ENCODE measurements at places on chromosomes 3 and 15. TPM values are rescaled to one million over a fixed set of nuclear protein-coding genes. Genes with fewer than 3 reads are reported as not detected.

DNA sequence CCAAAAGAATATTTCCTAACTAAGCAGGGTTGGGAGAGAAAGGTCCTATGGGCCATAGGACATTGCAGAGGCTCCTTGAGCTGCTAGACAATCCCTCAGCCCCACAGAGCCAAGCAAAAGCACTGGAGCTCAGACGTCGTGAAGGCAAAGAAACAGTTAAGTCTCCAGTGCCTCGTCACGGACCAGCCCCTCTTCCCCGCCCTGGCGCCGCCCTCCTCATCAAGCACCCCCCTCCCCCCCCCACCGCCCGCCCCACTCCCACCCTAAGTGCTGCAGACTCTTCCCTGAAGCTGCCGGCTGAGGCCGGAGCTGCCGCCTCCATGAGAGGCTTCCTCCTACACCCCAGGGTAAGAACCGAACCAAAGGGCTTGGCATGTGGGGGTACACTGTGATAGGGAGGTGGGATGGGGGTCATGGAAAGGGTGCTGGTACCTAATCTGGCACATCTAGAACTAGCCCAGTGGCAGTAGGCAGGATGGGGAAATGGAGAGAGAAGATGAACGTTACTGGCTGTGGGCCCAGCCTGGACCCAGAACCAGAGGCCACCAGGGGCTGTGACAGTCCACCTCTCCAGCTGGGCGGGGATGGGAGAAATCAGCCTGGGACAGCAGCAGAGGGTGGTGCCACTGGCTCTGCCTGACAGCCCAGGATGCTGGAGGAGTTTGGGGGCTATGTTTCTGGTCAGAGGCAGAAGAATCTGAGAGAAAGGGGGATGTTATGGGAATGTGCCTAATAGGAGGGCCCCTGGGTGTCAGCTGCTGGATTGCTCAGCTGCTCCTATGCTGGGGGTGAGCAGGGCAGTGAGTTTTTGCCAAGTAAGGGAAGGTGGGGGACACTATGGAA is at the start of gene MAP1A:
MAP1A (plus strand) TSS at position 255 of the 843 bp plus-strand sequence. CDS start 3,866 bp downstream, outside the sequence.
- peaks cover 38% of the 10 kb centered on the region for H3K4me1 ChIP-seq
- no peak for DNase-seq
- peak within 1 kb of the TSS; percentile 18 for H3K27ac ChIP-seq
- H3K36me3 ChIP-seq: peaks cover 14% of the 10 kb centered on the region
- peak within 1 kb of the TSS; percentile 52 for H3K4me3 ChIP-seq

GRCh38 chr3:46933261-46933660 is 43.3 kb downstream of the CCDC12 start:
- peak overlapping the region; percentile 87 for H3K27ac ChIP-seq
- peaks cover 12% of the 10 kb centered on the region for H3K36me3 ChIP-seq
- H3K4me3 ChIP-seq: no peak overlapping the region
- H3K27me3 ChIP-seq: no peaks in the 10 kb centered on the region

GRCh38 chr3:32501783-32502117 is 902 bp downstream of the CMTM6 start:
- no peak for DNase-seq
- peak overlapping the region; percentile 98 for H3K27ac ChIP-seq
- no peaks in the 10 kb centered on the region for H3K27me3 ChIP-seq
- H3K4me3 ChIP-seq: peak overlapping the region; percentile 98
- H3K4me1 ChIP-seq: peaks cover 17% of the 10 kb centered on the region
- H3K36me3 ChIP-seq: no peaks in the 10 kb centered on the region

DNA sequence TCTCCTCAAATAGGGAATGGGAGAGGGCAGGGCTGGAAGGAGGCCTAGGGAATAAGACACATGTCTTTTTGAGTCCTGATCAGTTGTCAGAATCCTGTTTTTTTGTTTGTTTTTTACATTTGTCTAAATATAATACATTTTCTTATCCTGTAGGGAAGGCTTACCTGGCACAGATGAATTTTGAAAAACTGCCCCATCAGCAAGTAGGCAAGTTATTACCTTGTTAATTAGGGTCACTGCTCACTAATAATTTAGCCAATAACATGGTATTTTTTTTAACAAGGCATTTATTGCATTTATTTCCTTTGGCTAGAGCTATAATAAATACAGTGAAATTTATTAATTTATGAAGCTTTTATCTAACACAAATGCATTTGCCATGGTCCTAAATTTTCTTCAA is 423.2 kb upstream of the ONECUT1 start:
- DNase-seq: no peak
- H3K27me3 ChIP-seq: no peaks in the 10 kb centered on the region
- no peak overlapping the region for H3K27ac ChIP-seq

DNA sequence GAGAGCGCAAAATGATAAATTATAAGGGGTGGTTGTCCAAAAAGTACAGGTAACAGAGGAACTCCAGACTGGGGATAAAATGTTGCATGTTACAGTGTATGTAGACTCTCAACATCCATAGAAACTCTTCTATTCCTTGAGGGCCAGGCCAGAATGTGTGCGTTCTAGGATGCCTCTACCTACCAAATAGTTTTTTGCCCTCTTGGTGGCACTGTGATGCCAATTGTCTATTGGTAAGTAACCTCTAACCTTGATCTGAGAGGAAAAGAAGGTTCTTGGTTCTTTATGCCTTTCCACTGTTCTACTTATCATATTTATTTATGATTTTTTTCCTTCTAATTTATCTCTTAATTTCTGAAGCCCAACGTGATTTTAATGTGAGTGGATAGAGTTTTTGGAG is 424.6 kb downstream of the GRM7 start:
- H3K36me3 ChIP-seq: no peaks in the 10 kb centered on the region
- no peak overlapping the region for H3K27ac ChIP-seq
- H3K4me3 ChIP-seq: no peak overlapping the region
- no peaks in the 10 kb centered on the region for H3K27me3 ChIP-seq

DNA sequence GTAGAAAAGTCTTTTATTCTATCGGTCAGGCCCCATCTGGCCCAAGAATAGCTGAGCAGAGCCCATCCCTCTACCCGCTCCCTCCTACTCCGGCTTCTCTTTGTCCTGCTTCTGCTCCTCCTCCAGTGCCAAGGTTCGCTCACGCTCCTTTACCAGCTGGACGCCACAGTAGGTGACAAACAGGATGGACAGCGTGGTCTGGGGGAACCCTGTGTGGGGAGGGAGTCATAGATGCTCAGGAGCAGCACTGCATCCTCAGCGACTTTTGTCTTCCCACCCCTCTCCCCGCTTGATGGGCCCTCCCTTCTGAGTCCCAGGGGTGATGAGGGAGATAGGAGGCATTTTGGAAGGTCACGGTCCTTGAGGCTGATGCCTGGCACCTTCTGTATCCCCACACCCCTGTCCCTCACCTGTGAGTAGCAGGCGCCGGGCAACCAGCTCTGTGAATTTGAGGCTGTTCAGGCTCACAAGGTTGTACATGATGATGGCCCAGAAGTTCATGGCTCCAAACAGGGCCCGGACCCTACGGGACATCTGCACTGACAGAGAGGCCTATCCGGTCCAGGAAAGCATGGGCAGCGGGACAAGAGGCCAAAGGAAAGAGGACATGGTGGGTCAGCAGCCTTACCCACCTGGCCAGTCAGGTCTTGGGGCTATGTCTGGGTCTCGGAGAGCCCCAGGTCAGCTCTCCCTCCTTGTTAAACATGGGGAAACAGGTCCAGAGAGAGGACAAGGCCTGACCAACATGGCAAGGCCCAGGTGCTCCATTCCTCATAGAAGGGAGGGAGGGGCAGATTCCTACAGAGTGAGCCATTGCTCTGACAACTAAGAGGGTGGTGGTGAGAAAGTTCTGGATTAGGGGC is 7.6 kb downstream of the KLHL40 start:
- DNase-seq: no peak
- H3K4me1 ChIP-seq: no peaks in the 10 kb centered on the region
- no peak overlapping the region for H3K27ac ChIP-seq
- H3K4me3 ChIP-seq: no peak overlapping the region
- H3K36me3 ChIP-seq: no peaks in the 10 kb centered on the region

DNA sequence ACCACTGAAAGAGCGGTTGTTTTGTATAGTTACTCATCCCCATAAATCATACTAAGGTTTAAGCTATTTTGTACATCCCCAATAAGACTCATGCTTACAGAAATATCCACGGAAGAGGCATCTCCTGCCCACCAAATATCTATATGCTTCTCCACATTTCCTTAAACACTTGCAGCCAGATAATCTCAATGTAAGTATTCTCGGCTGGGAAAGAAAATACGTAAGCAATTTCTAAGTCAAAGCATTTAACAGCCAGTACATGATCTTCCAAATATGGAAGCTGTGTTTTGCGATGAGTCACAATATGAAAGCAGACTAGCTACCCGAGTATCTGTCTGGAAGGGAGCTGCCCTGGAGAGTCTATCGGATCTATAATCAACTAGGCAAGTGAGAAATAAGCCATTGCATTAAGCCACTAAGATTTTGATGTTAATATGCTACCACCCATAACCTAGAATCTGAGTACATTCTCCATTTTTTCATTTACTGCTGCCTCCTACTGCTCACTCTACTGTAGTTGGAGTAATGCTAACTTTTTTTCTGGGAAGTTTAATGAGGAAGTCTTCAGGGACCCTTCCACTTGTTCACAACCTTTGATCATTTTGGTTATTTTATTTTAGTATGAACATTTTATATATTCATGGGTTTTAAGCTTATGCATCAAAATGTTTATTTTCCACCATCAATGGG is 26.9 kb upstream of the ZMAT3 start:
- H3K4me1 ChIP-seq: no peaks in the 10 kb centered on the region
- H3K27ac ChIP-seq: no peak overlapping the region

DNA sequence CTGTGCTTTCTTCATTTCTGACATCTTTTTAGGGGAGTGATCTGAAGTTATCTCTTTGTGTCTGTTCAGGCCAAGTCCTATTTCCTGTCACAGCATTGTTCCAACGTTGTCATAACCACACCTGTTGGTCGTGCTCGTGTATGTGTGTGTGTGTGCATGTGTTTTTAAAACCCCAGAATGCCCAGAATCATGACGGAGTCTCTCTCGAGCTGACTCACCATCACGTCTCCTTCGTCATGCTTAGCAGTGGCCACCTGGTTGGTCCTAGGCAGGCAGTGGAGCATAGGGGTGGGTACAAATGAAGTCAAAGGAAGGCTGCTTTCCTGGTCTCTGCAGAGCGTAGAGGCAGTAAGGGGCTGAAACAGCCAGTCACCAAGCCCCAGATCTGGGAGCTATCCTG is 126.8 kb upstream of the ABHD17C start:
- H3K36me3 ChIP-seq: peaks cover 15% of the 10 kb centered on the region
- H3K27ac ChIP-seq: no peak overlapping the region
- H3K4me3 ChIP-seq: no peak overlapping the region
- DNase-seq: no peak
- no peaks in the 10 kb centered on the region for H3K4me1 ChIP-seq

GRCh38 chr3:373193-373779 is 176.7 kb downstream of the CHL1 start:
- H3K36me3 ChIP-seq: no peaks in the 10 kb centered on the region
- H3K27me3 ChIP-seq: no peaks in the 10 kb centered on the region
- no peak overlapping the region for H3K4me3 ChIP-seq

- no peak for DNase-seq
- H3K4me3 ChIP-seq: no peak overlapping the region
- H3K36me3 ChIP-seq: no peaks in the 10 kb centered on the region
- H3K27me3 ChIP-seq: no peaks in the 10 kb centered on the region
- no peaks in the 10 kb centered on the region for H3K4me1 ChIP-seq
- H3K27ac ChIP-seq: no peak overlapping the region
Observed at GRCh38 chr3:36736301-36736700, 28.1 kb downstream of the DCLK3 start.

DNA sequence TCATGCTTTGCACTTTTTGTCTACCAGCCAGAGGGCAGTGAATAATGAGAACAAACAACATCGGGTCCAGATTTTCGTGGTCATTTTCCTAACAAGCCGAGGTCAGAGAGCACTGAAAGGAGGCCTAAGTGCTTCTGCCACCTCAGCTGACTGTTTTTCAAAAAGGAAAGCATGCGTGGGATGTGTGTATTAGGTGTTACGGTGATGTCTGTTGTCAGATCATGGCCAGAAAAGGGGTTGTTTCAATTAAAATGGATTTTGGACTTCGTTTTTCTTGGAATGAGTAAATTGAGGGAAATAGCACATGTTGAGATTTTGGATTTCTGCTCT is 99.5 kb downstream of the APBA2 start:
- peaks cover 17% of the 10 kb centered on the region for H3K27me3 ChIP-seq
- no peak overlapping the region for H3K27ac ChIP-seq
- H3K36me3 ChIP-seq: no peaks in the 10 kb centered on the region
- no peak for DNase-seq

- peaks cover 5% of the 10 kb centered on the region for H3K27me3 ChIP-seq
- no peaks in the 10 kb centered on the region for H3K36me3 ChIP-seq
- H3K4me1 ChIP-seq: peaks cover 9% of the 10 kb centered on the region
- DNase-seq: no peak
- no peak overlapping the region for H3K27ac ChIP-seq
Observed at GRCh38 chr15:89495638-89496145, 691 bp downstream of the RHCG start.

GRCh38 chr15:53675832-53676231 is 83.6 kb downstream of the WDR72 start:
- H3K4me1 ChIP-seq: no peaks in the 10 kb centered on the region
- H3K27me3 ChIP-seq: no peaks in the 10 kb centered on the region
- DNase-seq: no peak

DNA sequence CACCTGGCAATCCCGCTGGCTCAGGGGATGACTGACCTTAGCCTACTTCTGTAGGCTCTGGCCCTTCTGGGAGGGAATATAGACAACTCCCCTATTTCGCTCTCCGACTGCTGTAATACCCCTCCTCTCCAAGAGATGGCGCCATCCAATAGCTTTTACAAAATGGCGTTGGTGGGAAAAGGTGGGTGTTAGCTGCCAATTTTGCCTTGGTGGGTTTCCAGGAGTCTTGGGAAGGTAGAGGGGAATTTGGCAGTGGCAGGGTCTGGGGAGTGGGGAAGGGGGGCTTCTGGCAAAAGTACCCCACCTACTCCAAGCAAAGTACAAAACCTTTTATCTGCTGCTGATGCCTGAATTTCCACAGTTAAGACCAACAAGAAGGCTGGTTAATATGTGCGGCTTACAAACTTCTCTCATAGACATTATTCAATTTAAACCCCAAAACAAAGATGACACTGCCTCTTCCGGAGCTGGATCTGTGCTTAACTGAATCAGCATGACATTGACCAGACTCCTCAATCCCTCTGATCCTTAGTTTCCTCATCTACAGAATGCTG is 62.1 kb downstream of the RASGRF1 start:
- no peak overlapping the region for H3K4me3 ChIP-seq
- H3K4me1 ChIP-seq: no peaks in the 10 kb centered on the region
- peaks cover 7% of the 10 kb centered on the region for H3K27me3 ChIP-seq
- no peak overlapping the region for H3K27ac ChIP-seq
- no peaks in the 10 kb centered on the region for H3K36me3 ChIP-seq
- DNase-seq: no peak

GRCh38 chr3:13549623-13550422 is 898 bp downstream of the FBLN2 start:
- DNase-seq: peak; percentile 61
- peaks cover 13% of the 10 kb centered on the region for H3K4me1 ChIP-seq
- no peaks in the 10 kb centered on the region for H3K27me3 ChIP-seq
- no peaks in the 10 kb centered on the region for H3K36me3 ChIP-seq

GRCh38 chr3:161350916-161351315 is 20.4 kb downstream of the SPTSSB start:
- H3K4me3 ChIP-seq: no peak overlapping the region
- H3K27me3 ChIP-seq: no peaks in the 10 kb centered on the region
- H3K4me1 ChIP-seq: no peaks in the 10 kb centered on the region
- no peak for DNase-seq

GRCh38 chr3:177595530-177596188 is 398.4 kb upstream of the TBL1XR1 start:
- DNase-seq: no peak
- H3K4me1 ChIP-seq: peaks cover 17% of the 10 kb centered on the region
- no peaks in the 10 kb centered on the region for H3K36me3 ChIP-seq
- H3K4me3 ChIP-seq: no peak overlapping the region

Gene MORC1
- total RNA-seq: not detected

Gene SFMBT1
- total RNA-seq: 7.6 TPM

Gene MAP3K13
- 38.2 TPM for total RNA-seq

Gene MAGI1
- 105 TPM for total RNA-seq

Gene ITPKA
- total RNA-seq: 29.9 TPM

All from stomach (tissue), 19 donors.